NT2/D1 (cell line): ENCODE measurements at places on chromosomes 6 and 20.

DNA sequence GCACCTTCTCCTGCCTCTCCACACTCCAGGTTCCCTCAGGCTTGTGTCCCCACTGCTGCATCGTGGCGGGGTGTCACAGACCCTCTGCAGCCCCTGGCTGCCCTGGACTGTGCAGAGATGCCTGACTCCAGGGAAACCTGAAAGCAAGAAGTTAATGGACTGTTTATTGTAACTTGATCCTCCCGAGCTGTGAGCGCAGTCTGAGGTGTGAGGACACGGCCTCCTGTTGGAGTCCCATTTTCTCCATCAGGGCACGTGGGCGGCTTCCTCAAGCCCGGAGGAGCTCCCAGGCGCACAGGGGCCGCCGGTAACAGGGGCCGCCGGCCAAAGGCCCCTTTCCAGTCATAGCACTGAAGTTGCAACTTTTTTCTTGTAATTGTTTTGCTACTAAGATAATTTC lies 16.9 kb downstream of the RBM38 start:
- DNase-seq: no peak

GRCh38 chr6:94769197-94769596 lies 808.1 kb upstream of the MANEA start:
- DNase-seq: peak; percentile 9

DNA sequence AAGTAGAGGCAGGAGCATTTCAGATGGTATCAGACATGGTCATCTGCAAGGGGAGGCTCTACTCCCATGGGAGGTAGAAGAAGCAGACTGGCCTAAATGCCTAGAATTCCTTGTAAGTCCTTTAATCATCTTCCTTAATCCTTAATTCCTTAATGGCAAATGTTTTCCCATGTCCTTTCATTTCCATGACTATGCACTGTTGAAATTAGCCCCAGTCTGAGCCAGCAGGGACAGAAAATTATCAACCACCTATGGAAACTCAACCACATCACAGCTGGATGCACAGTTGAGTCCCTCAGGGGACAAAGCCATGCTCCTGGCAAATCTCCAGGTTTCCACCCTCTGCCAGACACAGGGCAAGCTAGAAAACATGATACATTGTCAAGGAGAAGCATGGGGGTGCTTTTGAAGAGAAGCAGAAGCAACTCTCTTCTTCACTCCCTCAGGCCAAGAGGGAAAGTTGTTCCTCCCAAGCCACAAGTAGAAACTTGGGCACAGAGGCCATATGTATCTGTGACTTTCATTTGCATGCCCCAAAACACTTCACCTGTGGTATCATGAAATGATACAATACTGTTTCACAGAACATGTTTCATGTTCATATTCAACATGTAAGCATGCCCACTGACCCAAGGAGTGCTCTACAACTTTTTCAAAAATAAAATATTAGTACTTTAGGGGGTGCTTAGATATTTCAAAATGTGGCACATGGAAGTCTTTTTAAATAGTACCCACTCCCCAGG lies 683.6 kb downstream of the KIF16B start:
- DNase-seq: no peak

DNA sequence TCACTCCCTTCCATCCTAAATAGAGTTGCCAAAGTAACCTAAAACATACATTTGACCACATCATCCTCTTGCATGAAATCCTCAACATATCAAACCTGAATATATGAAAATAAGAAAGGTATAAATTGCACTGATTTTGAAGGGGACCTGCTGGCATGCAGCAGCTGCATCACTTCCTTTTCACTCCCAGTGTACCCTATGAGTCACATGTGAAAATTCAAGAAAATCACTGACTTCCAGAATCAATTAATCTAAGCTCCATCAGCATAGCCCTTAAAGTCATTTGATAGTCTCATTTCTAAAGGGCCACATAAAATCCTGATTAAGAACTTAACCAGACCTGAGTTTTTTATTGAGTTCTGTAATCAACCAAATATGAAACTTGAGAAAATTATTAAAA lies 24.3 kb downstream of the SNX14 start:
- DNase-seq: no peak

DNA sequence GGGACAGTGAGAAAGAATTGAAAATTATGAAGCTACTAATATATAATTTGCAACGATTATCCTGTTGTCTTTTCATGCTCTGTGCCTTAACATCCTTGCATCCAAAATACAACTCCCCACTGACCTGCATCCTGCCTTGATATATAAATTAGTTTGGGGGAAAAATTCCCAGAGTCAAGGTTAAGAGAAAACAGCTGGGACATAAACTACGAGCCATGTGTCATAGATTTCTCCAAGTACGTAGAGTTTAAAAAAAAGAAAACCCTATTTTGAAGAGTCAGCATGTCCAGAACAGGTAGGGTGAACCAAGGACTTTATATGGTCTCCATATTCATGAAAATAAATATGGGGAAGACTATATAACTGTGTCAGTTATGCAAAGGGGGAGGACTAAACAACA lies 123.8 kb upstream of the MARCKS start:
- no peak for DNase-seq

- DNase-seq: no peak
These were observed 23.2 kb downstream of the TREM1 start for GRCh38 chr6:41263267-41263666.

DNA sequence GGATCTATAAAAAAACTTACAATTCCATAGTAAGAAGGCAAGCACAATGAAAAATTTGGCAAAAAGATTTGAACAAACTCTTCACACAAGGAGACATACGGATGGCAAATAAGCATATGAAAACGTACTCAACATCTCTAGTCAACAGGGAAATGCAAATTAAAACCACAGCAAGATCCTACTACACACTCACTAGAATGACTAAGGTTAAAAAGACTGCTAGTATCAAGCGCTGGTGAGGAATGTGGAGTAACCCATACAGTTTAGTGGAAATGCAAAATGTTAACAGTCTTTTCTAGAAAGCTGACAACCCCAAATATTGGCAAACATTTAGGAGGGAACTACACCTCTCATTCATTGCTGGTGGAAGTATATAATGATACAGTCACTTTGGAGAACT lies 175.9 kb upstream of the SGK1 start:
- no peak for DNase-seq
